Thoracic aorta endothelial cell (primary cell): ENCODE measurements at places on chromosomes 7 and 10. TPM values are rescaled to one million over a fixed set of nuclear protein-coding genes. Genes with fewer than 3 reads are reported as not detected.

Gene AKR1D1
- total RNA-seq = not detected in 2 replicates

Gene NME8
- total RNA-seq = not detected in 2 replicates

Gene OPN1SW
- not detected in 2 replicates for total RNA-seq

Gene PLXDC2
- total RNA-seq = 0.93 and 1.5 TPM in 2 replicates

Gene SCIN
- 0.13 and 0.14 TPM in 2 replicates for total RNA-seq

Gene ZPBP
- total RNA-seq = not detected in 2 replicates

Gene RFC2
- total RNA-seq = 25.3 and 38.1 TPM in 2 replicates

Gene CCNY
- 75.4 and 82.5 TPM in 2 replicates for total RNA-seq

Gene EBLN1
- not detected in 2 replicates for total RNA-seq

Gene ZNF107
- total RNA-seq = 6.6 and 7.0 TPM in 2 replicates

Gene SAMD9L
- 24.3 and 26.5 TPM in 2 replicates for total RNA-seq

Gene WAPL
- 66.8 and 69.7 TPM in 2 replicates for total RNA-seq

Gene TAF5
- 8.0 and 10.8 TPM in 2 replicates for total RNA-seq
